Activated CD4-positive, CD25-positive, alpha-beta regulatory T cell treated with anti-CD3 and anti-CD28 coated beads, Interleukin-2, amount 50 U/mL, for 16 hours (primary cell): ENCODE measurements at places on chromosomes 12 and 14.

- no peak for DNase-seq
Observed at GRCh38 chr12:45377815-45378214, 161.9 kb downstream of the ANO6 start.

GRCh38 chr14:53742233-53742620 is 214.4 kb downstream of the BMP4 start:
- no peak for DNase-seq

DNA sequence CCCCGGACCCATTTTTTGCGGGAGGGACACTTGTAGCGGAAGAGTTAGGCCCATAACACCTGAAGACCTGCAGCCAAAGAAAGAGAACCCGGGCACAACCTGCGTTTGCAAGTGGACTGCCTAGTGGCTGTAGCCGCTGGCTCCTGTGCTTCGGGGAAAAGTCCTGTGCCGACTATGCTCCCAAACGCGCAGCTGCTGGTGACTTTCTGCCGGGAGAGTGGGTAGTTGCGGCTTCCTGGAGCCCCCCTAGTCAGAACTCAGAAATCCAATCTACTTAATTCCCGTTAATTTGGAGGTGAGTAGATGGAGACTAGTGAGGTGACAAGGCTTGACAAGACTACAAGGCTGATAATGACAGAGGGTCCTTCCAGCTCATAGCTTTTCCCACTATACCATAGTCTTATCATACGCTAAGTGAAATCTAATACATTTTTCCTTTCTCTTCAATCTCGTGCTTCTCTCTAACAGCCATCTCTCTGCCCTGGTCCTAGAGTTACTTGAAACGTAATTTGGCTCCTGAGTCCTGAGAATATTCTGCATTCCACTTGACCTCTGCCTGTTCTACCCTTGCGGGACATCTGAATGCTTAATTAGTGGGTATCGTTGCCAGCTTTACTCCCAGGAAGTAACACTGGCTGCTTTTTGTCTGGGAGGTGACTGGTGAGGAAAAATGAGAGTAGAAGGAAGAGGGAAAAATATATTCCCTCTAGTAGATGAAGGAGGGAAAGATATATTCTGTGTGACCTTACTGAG is 556 bp downstream of the MTHFD1 start:
- no peak for DNase-seq

DNA sequence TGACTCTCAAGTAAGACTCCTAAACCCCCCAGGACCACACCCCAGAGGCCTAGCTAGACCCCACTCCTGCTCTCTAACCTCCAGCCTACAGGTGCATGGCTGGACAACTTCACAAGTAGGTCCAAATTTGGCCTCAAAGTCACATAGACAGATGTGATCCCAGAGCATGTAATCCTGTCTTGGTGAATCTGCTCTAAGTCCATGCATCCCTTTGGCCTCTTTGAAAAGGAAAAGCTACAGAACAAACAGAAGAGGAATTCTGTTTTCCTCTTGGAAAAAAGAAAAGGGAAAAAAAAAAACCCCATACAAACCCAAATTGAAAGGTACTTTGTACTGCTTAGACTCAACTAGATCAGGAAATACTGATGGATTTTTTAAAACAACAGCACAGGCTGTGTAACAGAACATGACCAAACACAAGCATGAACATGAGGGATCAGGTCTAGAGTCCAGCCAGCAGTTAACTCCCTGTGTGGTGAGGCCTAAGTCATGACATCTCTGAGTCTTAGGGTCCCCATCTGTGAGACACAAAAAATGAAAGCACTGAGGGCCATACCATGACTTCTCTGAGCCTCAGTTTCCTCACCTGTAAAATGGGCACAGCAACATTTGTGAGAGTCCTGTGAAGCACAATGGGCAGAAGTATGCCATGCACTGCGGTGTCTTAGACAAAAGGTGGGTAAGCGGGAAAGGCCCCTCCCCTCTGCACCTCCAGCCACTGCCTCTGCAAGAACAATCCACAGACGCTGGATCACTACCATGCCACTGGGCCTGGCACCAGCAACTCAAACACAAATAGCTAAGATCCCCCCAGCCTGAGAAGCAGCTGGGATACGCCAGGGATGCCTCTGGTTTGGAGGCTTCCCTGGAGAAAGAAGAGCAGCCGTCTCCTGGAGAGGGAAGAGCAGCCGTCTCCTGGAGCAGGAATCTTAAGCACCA is 9.9 kb downstream of the PITPNM2 start:
- DNase-seq = no peak

- no peak for DNase-seq
Observed at GRCh38 chr12:70091021-70091521, 152.2 kb upstream of the CNOT2 start.

- peak; percentile 50 for DNase-seq
Observed at GRCh38 chr14:50000380-50001150, 107.7 kb downstream of the ARF6 start.

DNA sequence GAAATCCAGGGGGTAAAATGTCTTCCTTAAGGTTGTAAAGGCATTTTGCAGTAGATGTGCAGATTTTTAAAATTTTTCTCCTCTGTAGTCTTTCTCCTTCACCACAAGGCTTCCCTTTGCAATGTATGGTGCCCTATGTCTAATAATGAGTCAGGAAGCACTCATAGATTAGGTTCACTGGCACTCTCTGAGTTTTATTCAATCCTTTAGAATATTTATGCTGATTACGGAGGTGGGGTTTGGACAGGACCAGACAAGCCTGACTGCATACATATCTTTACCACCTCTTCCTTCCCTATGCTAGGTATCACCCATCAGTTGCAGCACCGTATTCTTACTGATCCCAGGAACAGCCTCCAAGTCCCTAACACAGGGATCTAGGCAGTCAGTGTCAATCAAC is 99.5 kb downstream of the NEDD1 start:
- DNase-seq = no peak

GRCh38 chr12:107530701-107531100 is 154.9 kb upstream of the PWP1 start:
- no peak for DNase-seq
